Activated CD4-positive, alpha-beta memory T cell treated with anti-CD3 and anti-CD28 coated beads for 36 hours (primary cell): ENCODE measurements at places on chromosomes 4 and X.

- peaks cover 9% of the 10 kb centered on the region for H3K27me3 ChIP-seq
- H3K36me3 ChIP-seq, result no peaks in the 10 kb centered on the region
- no peak for DNase-seq
- no peak overlapping the region for H3K4me3 ChIP-seq
- no peak overlapping the region for H3K27ac ChIP-seq
These were observed 32.3 kb downstream of the SH3RF1 start for GRCh38 chr4:169238445-169238844.

- H3K27me3 ChIP-seq, result no peaks in the 10 kb centered on the region
- no peak for DNase-seq
- H3K4me1 ChIP-seq, result no peaks in the 10 kb centered on the region
- no peaks in the 10 kb centered on the region for H3K36me3 ChIP-seq
These were observed 408.1 kb upstream of the GALNT7 start for GRCh38 chr4:172760512-172760911.

DNA sequence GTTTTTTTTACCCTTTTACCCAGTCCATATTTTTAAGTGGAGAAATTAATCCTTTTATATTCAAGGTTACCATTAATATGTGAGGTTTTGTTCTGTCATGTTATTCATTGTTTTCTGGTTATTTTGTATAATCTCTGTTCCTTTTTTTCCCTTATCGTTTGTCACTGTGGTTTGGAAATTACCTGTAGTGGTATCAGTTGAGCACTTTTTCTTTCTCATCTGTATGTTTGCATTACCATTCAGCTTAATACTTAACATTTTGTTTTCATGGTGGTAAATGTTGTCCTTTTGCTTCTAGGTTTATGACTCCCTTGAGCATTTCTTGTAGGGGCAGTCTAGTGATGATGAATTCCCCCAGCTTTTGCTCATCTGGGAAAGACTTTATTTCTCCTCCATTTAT is 6.6 kb downstream of the ETDC start:
- H3K27me3 ChIP-seq, result no peaks in the 10 kb centered on the region
- no peak overlapping the region for H3K4me3 ChIP-seq
- no peak for DNase-seq
- H3K4me1 ChIP-seq, result no peaks in the 10 kb centered on the region

- H3K36me3 ChIP-seq, result peaks cover 6% of the 10 kb centered on the region
- H3K4me3 ChIP-seq, result peak overlapping the region; percentile 86
- H3K27me3 ChIP-seq, result peaks cover 1% of the 10 kb centered on the region
These were observed 2.1 kb downstream of the BRWD3 start for GRCh38 chrX:80807606-80807991.

DNA sequence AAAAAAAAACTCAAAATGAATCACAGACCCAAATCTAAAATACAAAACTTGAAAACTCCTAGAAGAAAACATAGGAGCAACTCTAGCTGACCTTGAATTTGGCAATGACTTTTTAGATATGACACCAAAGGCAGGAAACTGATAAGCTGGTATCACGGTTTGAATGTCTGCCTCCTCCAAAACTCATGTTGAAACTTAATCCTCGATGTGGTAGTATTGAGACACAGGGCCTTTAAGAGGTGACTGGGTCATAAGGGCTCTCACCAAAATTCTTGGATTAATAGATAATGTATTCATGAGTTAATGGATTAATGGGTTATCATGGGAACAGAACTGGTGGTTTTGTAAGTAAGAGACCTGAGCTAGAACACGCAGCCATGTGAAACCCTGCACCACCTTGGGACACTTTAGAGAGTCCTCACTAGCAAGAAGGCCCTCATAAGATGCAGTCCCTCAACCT is 40.5 kb downstream of the FRYL start:
- H3K27me3 ChIP-seq, result no peaks in the 10 kb centered on the region
- peak overlapping the region; percentile 38 for H3K27ac ChIP-seq
- peaks cover 69% of the 10 kb centered on the region for H3K4me1 ChIP-seq
- peaks cover 4% of the 10 kb centered on the region for H3K36me3 ChIP-seq
- H3K4me3 ChIP-seq, result no peak overlapping the region
- DNase-seq, result no peak

- H3K36me3 ChIP-seq, result no peaks in the 10 kb centered on the region
- H3K27me3 ChIP-seq, result no peaks in the 10 kb centered on the region
- H3K27ac ChIP-seq, result no peak overlapping the region
- no peak overlapping the region for H3K4me3 ChIP-seq
- H3K4me1 ChIP-seq, result peaks cover 12% of the 10 kb centered on the region
These were observed 338.1 kb downstream of the BCOR start for GRCh38 chrX:39759526-39760224.

DNA sequence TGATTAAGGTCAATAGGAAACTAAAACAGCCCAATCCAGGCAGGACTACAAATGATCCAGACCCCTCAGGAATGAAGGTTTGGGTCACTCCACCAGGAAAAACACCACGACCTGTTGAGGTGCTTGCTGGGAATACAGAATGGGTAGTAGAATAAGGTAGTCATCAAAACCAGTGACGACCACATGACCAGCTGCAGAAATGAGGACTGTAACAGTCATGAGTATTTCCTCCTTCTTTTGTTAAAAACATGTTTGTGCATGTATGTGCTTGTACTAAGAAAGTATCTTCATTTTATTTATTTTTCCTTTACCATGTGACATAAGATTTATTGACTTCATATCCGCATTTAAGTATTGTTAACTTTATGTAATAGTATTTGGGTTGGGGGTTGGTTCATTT is 603.5 kb upstream of the NR3C2 start:
- no peaks in the 10 kb centered on the region for H3K27me3 ChIP-seq
- H3K36me3 ChIP-seq, result no peaks in the 10 kb centered on the region
- H3K4me1 ChIP-seq, result no peaks in the 10 kb centered on the region
- no peak overlapping the region for H3K4me3 ChIP-seq
- no peak overlapping the region for H3K27ac ChIP-seq

DNA sequence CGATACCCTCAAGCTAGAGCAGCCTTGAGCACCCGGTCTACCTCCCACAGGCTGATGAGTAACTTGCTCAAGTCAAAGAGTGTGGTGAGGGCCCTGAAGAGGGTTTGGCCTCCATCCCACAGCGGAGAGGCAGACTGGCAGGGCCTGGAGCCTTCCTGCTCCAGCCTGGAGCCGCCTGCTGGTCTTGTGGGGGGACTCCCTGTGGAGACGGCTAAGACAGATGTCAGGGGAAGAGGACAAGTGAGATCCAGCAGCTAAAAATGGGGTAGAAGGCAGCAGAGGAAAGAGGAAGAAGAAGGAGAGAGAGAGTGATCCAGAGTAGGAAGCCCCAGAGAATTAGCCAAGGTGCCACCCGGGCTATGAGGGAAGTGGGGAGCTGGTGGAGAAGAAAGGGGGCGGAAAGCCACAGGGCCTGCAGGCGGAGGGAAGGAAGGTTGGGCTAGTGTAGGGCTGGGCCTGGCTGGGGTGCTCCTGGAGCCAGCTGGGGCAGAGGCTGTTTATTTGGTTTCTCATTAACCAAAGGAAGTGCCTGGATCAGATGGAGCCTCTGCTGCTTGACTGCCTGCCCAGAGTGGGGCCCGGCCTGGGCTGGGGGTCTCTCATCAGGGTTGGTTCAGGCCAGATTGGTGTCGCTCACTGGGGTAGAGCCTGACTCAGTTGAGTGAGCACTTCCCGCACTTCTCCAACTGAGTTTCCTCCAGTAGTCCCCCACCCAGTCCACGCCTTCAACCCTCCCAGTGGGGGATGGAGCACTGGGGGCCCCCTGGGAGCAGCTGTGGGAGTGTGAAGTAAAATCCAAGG is 14.2 kb downstream of the EFNB1 start:
- no peak for DNase-seq
- H3K4me3 ChIP-seq, result no peak overlapping the region
- H3K4me1 ChIP-seq, result no peaks in the 10 kb centered on the region
- no peaks in the 10 kb centered on the region for H3K36me3 ChIP-seq

- no peak overlapping the region for H3K27ac ChIP-seq
- H3K36me3 ChIP-seq, result no peaks in the 10 kb centered on the region
- DNase-seq, result peak; percentile 7
- H3K4me1 ChIP-seq, result no peaks in the 10 kb centered on the region
These were observed 122.2 kb downstream of the SHROOM4 start for GRCh38 chrX:50691820-50692219.

DNA sequence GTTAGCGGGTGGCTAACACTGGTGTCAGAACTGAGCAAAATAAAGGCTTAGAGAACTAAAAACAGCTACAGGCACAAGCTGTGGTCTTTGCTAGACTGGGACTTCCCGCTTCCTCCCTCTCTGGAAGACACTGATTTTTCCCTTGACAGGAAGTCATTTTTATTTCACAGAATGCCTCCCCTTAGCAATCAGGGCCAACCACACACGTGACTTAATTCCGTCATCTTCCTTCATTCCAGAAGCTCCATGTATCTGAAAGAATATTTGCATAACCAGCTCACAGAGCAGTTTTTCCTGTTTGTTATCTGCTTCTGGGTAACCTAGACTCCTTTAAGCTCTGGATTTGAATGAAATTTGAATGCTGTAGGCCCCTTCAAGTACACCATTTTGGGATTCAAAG is 327.5 kb upstream of the FRG1 start:
- H3K36me3 ChIP-seq, result no peaks in the 10 kb centered on the region
- no peaks in the 10 kb centered on the region for H3K4me1 ChIP-seq
- no peak for DNase-seq

DNA sequence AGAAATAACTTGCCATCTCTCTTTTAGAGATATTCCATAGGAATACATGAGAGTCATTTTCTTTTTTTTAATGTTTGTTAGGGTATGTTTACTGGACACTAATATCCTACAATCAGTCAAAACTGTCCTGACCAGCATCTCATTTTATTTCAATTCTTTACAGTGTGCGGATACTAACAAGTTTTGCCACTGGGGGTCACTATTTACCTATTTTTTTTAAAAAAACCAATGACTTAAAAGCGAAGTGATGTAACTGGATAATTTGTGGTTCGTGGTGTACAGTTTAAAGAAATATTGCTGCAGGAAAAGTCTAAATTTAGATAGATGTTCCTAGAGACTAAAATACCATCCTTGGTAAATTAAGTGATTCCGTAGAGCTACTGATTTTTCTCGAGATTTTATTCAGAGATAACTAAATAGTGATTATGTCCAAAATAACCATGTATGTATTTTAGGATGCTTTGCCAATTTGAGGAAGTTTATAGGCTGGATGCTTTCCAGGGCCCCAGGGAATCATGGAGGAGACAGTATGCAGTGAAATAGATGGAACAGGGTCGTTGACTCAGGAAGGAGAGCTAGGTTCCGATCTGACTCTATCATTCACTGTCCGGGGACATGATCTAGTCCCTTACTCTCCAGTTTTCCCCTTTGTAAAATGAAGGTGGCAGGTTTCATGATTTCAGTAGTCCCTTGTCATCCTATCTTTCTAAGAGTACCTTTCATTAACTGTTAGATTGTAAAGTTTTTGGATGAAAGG is 34.0 kb upstream of the GNPDA2 start:
- H3K27me3 ChIP-seq, result peaks cover 9% of the 10 kb centered on the region
- H3K27ac ChIP-seq, result no peak overlapping the region
- H3K4me1 ChIP-seq, result no peaks in the 10 kb centered on the region
- no peak for DNase-seq
- H3K4me3 ChIP-seq, result no peak overlapping the region
- H3K36me3 ChIP-seq, result no peaks in the 10 kb centered on the region

DNA sequence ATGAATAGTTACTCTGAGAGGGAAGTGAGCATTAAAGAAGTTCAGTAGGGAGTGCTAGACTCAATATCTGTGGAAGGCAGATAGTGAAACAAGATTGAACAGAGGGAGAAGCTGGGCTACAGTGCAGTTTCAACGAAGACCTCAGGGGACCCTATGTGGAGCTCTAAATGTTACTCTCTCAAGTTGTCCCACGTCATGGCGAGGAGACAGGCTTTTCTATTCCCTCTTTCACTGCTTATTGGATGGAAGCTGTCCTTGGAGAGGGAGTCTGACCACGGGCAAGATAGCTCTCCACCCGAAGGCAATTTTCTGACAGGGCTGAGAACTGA is 42.3 kb upstream of the CCSER1 start:
- no peak for DNase-seq
- no peak overlapping the region for H3K27ac ChIP-seq
- no peaks in the 10 kb centered on the region for H3K36me3 ChIP-seq
- no peak overlapping the region for H3K4me3 ChIP-seq
- H3K4me1 ChIP-seq, result no peaks in the 10 kb centered on the region
- H3K27me3 ChIP-seq, result peaks cover 5% of the 10 kb centered on the region

GRCh38 chr4:24689212-24689611 is 104.9 kb upstream of the DHX15 start:
- DNase-seq, result no peak
- no peaks in the 10 kb centered on the region for H3K36me3 ChIP-seq
- H3K27ac ChIP-seq, result no peak overlapping the region
- no peaks in the 10 kb centered on the region for H3K27me3 ChIP-seq
- H3K4me1 ChIP-seq, result no peaks in the 10 kb centered on the region

DNA sequence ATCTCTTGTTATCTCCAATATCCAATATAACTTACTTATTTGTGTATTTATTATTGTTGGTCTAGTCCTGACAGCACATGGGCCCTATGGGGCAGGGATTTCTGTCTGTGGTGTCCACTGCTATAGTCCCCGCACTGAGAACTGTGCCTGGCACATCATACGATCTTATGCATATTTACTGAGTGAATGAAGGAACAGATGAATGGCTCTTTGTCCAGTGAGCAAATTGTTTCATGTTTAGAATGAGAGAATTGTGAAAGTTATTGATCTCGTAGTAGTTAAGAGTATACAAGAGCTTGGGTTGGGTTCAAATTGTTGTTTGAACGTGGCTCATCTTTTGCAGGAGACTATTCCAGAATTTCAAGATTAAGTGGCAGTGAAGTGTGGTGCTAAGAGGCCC is 96.1 kb upstream of the SLC34A2 start:
- no peak overlapping the region for H3K4me3 ChIP-seq
- no peak overlapping the region for H3K27ac ChIP-seq

DNA sequence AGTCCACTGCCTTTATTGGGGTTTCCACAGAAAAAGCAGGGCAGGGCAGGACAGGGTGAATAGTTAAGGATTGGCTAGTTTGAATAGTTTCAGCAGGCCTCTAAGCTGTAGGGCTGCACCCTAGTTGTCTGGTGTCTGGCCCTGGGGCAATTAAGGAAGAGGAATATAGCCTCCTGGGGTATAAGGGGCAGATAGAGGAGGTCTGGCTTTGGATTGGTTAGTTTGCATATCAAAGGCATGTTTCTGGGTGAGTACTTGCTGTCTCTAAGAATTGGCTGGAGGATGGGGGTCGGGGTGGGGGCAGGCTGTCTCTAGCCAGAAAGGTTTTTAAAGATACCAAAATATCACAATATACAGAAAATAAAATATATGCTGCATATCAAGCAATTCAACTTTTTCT is 100.4 kb downstream of the TMEM164 start:
- H3K36me3 ChIP-seq, result no peaks in the 10 kb centered on the region
- H3K4me3 ChIP-seq, result no peak overlapping the region
- H3K27me3 ChIP-seq, result no peaks in the 10 kb centered on the region
- DNase-seq, result no peak
- peaks cover 2% of the 10 kb centered on the region for H3K4me1 ChIP-seq

- no peak overlapping the region for H3K27ac ChIP-seq
- peaks cover 4% of the 10 kb centered on the region for H3K4me1 ChIP-seq
- no peaks in the 10 kb centered on the region for H3K36me3 ChIP-seq
- H3K27me3 ChIP-seq, result no peaks in the 10 kb centered on the region
These were observed 99.3 kb upstream of the BCOR start for GRCh38 chrX:40197071-40197470.
